Activated CD8-positive, alpha-beta T cell treated with anti-CD3 and anti-CD28 coated beads for 36 hours (primary cell): ENCODE measurements at places on chromosomes 5 and 9. TPM values are rescaled to one million over a fixed set of nuclear protein-coding genes. Genes with fewer than 3 reads are reported as not detected.

DNA sequence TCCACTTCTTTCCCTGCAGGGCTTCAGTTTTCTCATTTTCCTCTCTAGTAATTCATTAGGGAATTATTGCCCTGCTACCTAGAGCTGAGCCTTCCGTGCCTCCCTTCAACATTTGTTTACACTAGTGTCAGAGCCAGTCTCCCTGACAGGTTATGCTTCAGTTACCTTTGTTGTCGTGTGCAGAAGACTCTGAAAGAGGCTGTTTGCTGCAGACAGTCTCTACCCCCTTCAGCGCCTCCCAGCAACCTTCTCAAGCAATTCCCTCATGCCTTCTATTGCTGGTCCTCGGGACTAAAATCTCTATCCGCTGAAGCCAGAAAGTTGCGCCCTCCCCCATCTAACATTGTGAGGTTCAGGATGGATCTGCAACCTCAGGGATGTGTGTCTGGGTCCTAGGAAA is 12.8 kb downstream of the RALGPS1 start:
- DNase-seq: no peak

DNA sequence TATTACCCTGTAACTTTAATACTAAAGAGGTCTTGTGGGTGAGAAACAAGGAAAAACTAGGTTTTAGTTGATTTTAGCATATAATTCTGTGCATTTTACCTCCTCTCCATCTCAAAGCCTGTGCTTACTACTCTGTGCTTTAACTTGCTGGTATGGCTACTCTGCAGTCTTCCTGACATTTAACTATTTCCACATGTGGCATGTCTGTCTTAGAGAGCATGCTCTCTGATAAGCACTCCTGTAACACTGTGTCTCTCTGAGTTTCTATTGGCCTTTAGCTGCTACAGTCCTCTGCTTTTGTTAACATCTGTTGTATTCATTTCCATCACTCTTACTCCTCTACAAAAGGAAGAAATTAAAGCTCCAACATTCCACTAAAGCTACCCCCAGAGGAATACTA is 418.3 kb downstream of the RAB3C start:
- no peak for DNase-seq

- peak; percentile 16 for DNase-seq
These were observed 1037.3 kb upstream of the ACO1 start for GRCh38 chr9:31347082-31347617.

Gene FST
- total RNA-seq: 0.43 TPM

Gene CD14
- total RNA-seq: 0.41 TPM
